ENCODE measurements at places on chromosomes 3 and 15. TPM values are rescaled to one million over a fixed set of nuclear protein-coding genes. Genes with fewer than 3 reads are reported as not detected.

Gene ZCWPW2
- total RNA-seq: not detected

Gene SLC28A2
- total RNA-seq: not detected

Gene NMNAT3
- under 0.01 TPM for total RNA-seq

Gene TXNRD3
- total RNA-seq: 10.4 TPM

Gene KLHL40
- total RNA-seq: not detected

Gene CCDC39
- total RNA-seq: not detected

Gene CHRM5
- total RNA-seq: not detected

Gene SSUH2
- total RNA-seq: not detected

Gene CDHR4
- not detected for total RNA-seq

Gene GRM7
- total RNA-seq: not detected

Gene GABRB3
- 0.71 TPM for total RNA-seq

Gene ATP13A5
- not detected for total RNA-seq

Gene PLCH1
- total RNA-seq: not detected

Gene POC1A
- 11.2 TPM for total RNA-seq

Gene LEKR1
- 0.58 TPM for total RNA-seq

Data from myometrial cell (primary cell).